ENCODE measurements at places on chromosomes 12 and 14. TPM values are rescaled to one million over a fixed set of nuclear protein-coding genes. Genes with fewer than 3 reads are reported as not detected.
A peak's percentile ranks its signal among the peaks of the same experiment; 100 is the strongest.

GRCh38 chr14:87133073-87133801 lies 859.7 kb downstream of the GALC start:
- no peak overlapping the region for H3K4me3 ChIP-seq
- H3K27me3 ChIP-seq = no peaks in the 10 kb centered on the region
- H3K4me1 ChIP-seq = no peaks in the 10 kb centered on the region
- no peak overlapping the region for H3K27ac ChIP-seq

- H3K36me3 ChIP-seq = no peaks in the 10 kb centered on the region
- H3K4me1 ChIP-seq = peaks cover 19% of the 10 kb centered on the region
- peak; percentile 6 for DNase-seq
- peak overlapping the region; percentile 85 for H3K4me3 ChIP-seq
- no peaks in the 10 kb centered on the region for H3K27me3 ChIP-seq
- peak overlapping the region; percentile 18 for H3K27ac ChIP-seq
Observed at GRCh38 chr12:62466018-62466593, 520 bp upstream of the MON2 start.

- H3K4me1 ChIP-seq = peaks cover 26% of the 10 kb centered on the region
- no peak overlapping the region for H3K27ac ChIP-seq
- no peaks in the 10 kb centered on the region for H3K27me3 ChIP-seq
- no peak overlapping the region for H3K4me3 ChIP-seq
- peaks cover 93% of the 10 kb centered on the region for H3K36me3 ChIP-seq
Observed at GRCh38 chr14:73723406-73723796, 9.2 kb upstream of the PNMA1 start.

DNA sequence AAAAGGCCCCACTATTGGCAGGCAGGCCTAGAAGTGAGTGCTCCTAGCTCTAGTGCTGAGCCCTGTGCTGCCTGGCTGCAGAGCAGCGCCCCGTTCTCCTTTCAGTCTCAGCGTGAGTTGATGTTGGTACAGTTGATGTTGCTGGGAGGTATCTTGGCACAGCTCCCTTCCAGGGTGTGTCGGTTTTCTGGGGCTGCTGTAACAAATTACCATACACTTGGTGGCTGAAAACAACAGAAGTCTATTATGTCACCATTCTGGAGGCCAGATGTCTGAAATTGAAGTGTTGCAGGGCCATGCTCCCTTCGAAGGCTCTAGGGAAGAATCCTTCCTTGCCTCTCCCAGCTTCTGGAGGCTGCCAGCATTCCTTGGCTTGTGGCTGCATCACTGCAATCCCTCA lies 151.4 kb downstream of the TSPAN9 start:
- no peak overlapping the region for H3K4me3 ChIP-seq
- no peaks in the 10 kb centered on the region for H3K4me1 ChIP-seq
- no peaks in the 10 kb centered on the region for H3K27me3 ChIP-seq
- peaks cover 6% of the 10 kb centered on the region for H3K36me3 ChIP-seq
- DNase-seq = no peak
- H3K27ac ChIP-seq = no peak overlapping the region

- H3K4me1 ChIP-seq = peaks cover 8% of the 10 kb centered on the region
- no peak overlapping the region for H3K4me3 ChIP-seq
- H3K27me3 ChIP-seq = no peaks in the 10 kb centered on the region
- H3K36me3 ChIP-seq = no peaks in the 10 kb centered on the region
- DNase-seq = peak; percentile 16
Observed at GRCh38 chr12:111823891-111824290, 18.1 kb upstream of the MAPKAPK5 start.

GRCh38 chr12:96007729-96008128 lies 11.6 kb upstream of the HAL start:
- no peaks in the 10 kb centered on the region for H3K4me1 ChIP-seq
- no peak overlapping the region for H3K4me3 ChIP-seq
- no peak for DNase-seq
- H3K27ac ChIP-seq = no peak overlapping the region
- H3K27me3 ChIP-seq = no peaks in the 10 kb centered on the region

Gene ANKS1B
- not detected for polyA plus RNA-seq

Gene TBX3
- 42.4 TPM for polyA plus RNA-seq

Gene OR4E1
- not detected for polyA plus RNA-seq
